C1 segment of cervical spinal cord (tissue), 14 donors: ENCODE measurements at places on chromosomes 4 and X.

DNA sequence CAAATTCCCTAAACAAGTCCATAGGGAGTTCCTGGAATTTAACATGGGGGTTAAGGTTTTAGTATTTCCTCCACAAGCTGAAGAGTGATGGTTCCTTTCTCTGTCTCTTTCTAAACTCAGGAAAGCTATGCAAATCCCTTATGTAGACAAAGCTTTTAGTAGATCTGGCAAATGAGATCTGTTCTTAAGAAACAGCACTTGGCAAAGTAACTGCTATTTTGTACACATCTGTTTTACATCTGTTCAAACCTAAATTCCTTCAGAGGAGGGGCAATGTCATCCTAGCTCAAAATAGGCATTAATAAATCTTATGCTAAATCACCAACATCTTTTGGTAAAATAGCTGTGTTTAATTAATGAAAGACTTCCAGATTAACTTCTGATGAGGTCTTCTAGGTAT, 137.8 kb upstream of the TBC1D9 start:
- DNase-seq = no peak

- DNase-seq = no peak
Measured at GRCh38 chr4:170339522-170339921, 249.8 kb upstream of the AADAT start.

DNA sequence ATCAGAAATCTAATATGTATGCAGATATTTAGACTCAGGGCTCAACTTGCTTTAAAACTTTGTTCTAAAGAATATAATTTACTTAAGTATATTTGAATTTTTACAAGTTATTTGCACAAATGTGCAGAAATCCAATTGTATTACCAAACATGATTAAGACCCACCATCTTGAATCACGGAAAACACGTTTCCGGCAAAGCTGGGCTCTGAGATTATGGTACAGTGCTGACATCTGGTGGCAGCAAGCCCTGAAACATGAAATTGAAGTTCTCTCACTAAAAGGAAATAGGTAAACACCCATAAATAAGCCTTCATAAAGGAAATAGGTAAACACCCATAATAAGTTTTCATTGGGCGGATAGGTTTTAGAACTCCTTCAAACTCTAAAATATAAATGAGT, 98.3 kb upstream of the MAOA start:
- no peak for DNase-seq

- DNase-seq = no peak
Measured at GRCh38 chr4:150816491-150816890, 198.6 kb downstream of the LRBA start.

DNA sequence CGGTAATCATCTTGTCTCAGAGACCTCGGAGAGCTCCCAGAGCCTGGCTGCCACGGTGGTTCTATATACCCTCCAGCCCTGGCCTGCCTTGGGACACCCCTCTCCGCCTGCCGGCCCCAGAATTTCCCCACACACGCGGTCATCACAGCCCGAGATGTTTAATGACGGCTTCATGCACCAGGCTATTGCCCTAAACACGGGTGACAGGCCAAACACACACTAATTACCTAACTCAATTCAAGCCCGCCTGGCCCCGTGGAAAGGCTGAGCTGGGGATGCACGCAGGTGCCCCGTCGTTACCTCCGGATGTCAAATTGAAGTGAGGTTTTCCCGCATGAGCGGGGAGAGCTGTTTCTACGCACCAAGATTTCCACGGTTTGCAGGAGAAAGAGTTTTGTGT, 72.9 kb upstream of the PPP2R3B start:
- no peak for DNase-seq
